Fibroblast of skin of scalp (primary cell): ENCODE measurements at places on chromosomes 5 and 9.

DNA sequence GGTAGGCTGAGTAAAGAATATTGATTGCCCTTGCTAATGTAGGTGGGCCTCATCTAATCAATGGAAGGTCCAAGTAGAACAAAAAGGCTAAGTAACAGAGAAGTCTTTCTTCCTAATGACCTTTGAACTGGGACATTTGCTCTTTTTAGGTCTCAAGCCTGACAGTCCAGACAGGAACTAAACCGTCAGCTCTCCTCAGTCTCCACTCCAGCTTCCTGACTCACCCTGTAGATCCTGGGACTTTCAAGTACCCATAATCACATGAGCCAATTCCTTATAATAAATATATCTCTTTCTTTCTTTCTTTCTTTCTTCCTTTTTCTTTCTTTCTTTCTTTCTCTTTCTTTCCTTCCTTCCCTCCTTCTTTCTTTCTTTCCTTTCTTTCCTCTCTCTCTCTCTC lies 479.5 kb upstream of the PAPPA start:
- no peak for DNase-seq

GRCh38 chr9:7478646-7479045 lies 320.9 kb downstream of the DMAC1 start:
- DNase-seq, result no peak

DNA sequence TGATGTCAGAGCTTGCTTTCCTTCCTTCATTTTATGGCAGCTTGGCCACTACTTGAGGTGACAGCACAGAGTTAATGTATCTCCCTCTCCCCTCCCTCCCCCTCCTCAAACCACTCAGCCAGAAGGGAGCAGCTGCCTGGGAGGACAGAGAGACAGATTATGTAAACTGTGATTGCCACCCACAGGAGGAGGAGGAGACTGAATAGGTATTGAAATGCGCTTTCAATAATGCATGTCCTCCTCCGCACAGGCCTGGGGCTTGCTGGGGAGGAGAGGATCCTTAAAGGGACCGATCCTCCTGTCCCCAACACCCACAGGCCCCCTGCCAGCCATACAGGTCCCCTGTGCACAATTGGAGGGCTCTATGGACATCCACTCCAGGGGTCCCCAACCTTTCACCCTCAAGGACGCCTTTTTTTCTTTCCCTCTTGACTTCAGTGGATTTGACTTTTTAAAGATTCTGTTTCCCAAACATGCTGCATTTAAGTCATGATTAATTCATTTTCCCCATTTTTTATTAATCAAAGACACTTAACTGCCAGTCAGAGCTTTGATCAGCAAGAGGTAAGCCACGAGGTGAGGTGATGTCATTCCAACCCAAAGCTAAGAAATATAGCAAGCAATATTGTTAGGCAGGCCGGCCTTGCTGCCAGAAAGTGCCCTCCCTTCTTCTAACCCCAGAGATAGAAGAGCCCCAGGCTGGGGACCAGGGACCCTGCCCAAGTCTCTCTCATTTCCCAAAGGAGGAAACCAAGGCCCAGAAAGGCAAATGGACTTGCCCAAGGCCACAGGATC lies 47.5 kb upstream of the CPLX2 start:
- DNase-seq, result no peak

- peak; percentile 39 for DNase-seq
Measured at GRCh38 chr9:133477992-133478850, 678 bp downstream of the SLC2A6 start.

GRCh38 chr9:72292874-72293607 lies 72.0 kb downstream of the ZFAND5 start:
- peak; percentile 95 for DNase-seq

GRCh38 chr5:139389701-139390638 lies at the start of gene MZB1:
TSS of gene MZB1 (minus strand) at chr5:139389913. CDS start at chr5:139389856, 57 bp downstream.
- DNase-seq, result no peak

- peak; percentile 47 for DNase-seq
Measured at GRCh38 chr9:16245756-16246440, 624.6 kb downstream of the BNC2 start.

- DNase-seq, result peak; percentile 16
Measured at GRCh38 chr9:97985058-97985861, 2.1 kb downstream of the ANP32B start.

GRCh38 chr9:84898188-84898587 lies 228.7 kb downstream of the NTRK2 start:
- no peak for DNase-seq

DNA sequence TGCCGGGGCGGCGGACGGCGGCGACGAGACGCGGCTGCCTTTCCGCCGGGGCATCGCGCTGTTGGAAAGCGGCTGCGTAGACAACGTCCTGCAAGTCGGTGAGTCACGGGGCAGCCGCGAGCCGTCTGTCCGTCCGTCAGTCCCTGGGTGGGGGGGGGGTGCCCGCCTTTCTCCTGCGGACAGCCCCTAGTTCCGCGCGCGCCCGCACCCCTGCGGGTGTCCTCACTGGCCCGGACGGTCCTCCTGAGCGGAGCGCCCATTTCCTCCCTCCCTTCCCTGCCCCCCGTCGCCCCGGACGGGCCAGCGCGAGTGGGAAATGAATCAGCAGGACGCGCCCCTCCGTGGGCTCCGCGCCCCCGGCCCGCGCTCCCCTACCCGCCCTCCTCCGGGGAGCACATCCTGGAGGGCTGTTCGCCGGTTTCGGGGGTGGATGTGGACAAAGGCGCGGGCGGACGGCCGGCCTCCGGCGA lies 828 bp downstream of the ZSWIM6 start:
- DNase-seq, result peak; percentile 68

- no peak for DNase-seq
Measured at GRCh38 chr9:20985851-20986600, 45.4 kb downstream of the HACD4 start.

DNA sequence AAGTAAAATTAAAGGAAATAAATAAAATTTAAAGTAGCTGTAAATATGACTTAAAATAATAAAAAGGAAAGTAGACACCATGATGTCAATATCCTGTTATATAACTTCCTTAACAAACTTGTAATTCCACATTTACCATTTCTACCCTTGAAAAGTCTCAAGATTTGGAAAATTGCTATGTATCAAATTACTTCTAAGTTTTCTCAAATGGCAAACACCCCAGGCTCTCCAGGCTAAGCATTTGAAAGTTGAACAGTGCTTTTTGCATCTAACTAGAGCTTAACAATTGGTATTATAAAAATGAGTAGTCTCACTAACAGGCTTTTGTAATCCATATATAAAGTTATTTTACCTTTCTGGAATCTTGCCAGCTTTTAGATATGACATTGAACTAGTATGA lies 41.5 kb upstream of the MACIR start:
- DNase-seq, result no peak

- peak; percentile 61 for DNase-seq
Measured at GRCh38 chr9:108743901-108744371, 111.8 kb downstream of the ACTL7B start.

DNA sequence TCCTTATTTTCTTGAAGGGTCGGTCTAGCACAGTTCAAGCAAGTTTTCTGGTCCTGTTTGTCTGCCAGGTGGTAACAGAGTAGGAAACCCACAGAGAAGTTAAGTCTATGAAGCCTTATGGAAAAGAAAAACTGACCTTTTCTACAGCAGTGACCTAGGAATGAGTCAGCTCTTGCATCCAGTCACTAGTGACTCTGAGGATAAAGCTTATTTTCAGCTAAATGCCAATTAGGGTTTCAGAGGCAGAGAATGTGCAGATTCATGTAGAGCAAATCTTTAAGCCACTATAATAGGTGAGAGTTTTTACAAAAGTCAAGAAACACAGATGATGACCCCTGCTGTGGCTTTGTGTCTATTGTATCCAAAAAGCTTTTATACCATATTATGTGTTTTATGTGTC lies 100.7 kb downstream of the CWC27 start:
- DNase-seq, result peak; percentile 43

DNA sequence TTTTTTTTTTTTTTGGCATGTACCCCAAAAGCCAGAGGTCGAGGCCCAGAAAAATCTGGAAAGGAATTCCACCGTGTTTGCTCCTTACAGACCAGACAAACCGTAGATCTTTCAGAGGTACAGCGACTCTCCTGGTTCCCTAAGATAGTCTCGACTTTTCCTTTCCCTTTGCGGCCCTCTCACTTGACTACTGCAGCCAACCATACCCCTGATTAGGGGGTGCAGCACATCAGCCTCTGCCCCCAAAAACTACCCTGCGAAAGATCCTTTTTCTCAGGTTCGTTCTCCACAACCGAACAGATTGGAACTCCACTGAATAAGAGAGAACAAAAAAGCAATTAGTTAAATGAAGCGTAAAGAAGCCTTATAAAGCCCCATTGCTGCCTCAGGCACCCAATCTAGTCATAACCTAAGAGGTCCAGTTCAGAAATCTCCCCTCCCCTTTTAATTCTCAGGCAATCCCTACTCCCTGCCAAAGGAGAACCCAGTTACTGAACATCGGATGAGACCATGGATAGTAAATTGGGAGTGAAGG lies 379 bp upstream of the TICAM2 start:
- DNase-seq, result no peak

DNA sequence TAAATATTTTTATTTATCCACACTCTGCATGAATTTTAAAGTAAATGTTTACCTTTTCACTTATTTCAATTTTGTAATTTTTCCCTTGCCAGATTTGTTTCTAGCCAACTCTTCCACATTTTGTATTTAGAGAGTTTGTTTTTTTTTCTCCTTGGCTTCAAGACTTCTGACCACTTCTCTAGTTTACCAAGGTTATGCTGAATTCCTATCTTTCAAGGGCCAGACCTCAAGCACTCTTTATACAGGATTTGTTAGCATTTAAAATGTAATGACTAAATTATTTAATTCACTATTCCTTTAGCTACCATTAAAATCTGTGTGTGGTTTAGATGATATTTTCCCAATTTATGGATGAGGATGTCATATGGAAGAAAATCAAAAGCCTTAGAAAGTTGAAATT lies 42.5 kb downstream of the MEF2C start:
- DNase-seq, result no peak

GRCh38 chr5:155313518-155313917 lies 300.0 kb downstream of the KIF4B start:
- DNase-seq, result no peak

- DNase-seq, result peak; percentile 90
Measured at GRCh38 chr9:107176436-107177151, 106.5 kb upstream of the RAD23B start.

DNA sequence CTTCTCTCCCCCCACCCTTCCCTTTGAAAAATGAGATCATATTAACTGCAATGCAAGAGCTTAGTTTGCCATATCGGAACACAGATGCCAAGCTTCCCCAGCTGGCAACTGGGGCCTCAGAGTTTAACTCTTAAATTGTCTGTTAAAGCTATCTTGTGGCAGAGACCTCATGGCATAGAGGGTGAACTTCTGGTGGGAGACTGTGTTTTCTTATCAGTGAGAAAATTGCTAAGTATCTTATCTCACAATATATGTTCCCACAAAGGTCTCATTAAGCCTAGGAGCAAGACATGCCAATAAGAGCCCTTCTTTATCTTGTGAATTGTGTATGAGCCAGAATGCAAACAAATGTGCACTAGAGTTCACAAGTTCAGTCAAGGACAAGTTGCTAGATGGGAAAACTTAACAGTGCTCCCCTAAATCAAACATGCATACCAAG lies 12.3 kb downstream of the NFIB start:
- DNase-seq, result no peak

GRCh38 chr5:15940905-15941304 lies 238.7 kb downstream of the MARCHF11 start:
- no peak for DNase-seq

DNA sequence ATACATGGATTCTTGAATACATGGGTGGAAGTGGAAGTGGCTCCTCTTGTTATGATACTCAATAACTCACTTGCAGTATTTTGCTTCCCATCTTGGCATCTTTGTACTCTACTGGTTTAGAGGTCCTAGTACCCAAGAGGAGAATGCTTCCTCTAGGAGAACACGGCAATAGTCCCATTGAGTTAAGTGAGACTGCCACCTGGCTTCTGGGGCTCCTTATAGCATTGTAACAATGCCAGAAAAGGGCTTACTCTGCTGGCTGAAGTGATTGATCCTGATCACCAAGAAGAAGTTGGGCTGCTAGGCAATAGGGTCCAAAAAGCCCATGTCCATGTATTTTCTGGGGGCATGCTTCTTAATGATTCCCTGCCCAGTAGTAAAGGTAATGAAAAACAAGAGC lies 627.6 kb upstream of the SGCD start:
- DNase-seq, result no peak

DNA sequence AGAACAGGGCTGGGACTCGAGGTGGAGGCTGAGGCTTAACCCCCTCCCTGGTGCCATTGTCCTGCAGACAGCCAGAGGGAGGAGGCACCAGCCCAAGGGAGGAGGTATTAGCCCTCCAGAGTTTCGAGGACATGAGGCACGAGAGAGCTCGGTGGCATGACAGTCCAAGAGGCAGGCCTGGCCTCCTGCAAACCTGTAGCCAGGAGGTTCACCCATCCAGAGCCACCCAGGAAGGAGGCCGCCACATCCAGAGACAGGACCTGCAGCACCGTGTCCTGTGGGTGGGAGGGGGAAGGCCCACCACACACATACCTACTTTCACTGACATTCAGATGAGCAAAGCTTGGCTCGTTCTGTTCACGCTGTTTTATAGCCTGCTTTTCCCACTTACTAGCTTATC lies 75.2 kb upstream of the ADAMTS2 start:
- DNase-seq, result no peak

- DNase-seq, result no peak
Measured at GRCh38 chr5:124317451-124317850, 429.0 kb downstream of the ZNF608 start.

GRCh38 chr9:132694144-132694543 lies 23.9 kb downstream of the GTF3C4 start:
- no peak for DNase-seq
